ENCODE measurements at places on chromosomes 3 and 15.

- no peaks in the 10 kb centered on the region for H3K27me3 ChIP-seq
- H3K4me3 ChIP-seq = no peak overlapping the region
- no peak for DNase-seq
- H3K27ac ChIP-seq = no peak overlapping the region
- peaks cover 33% of the 10 kb centered on the region for H3K4me1 ChIP-seq
Measured at GRCh38 chr15:44295750-44296431, 7.4 kb downstream of the GOLM2 start.

DNA sequence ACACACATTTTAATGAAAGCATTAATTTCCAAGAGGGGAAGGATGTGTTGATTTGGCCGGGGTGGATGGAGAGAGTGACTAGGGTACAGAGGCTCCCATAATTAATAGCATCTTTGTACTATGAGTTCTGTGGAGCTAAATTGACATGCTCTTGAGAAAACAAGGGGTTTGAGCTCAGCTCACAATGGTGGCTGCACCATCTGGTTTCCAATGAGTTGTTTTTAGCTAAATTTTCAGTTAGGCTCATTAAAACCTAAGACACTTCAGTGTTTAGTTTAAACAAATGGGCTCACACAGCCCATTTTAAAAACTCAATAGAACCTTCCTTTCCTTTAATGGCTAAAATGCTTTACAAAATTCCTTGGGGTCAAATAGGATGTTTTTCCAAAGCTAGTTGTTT, 199.7 kb downstream of the TNIK start:
- H3K36me3 ChIP-seq = peaks cover 8% of the 10 kb centered on the region
- H3K27ac ChIP-seq = no peak overlapping the region
- H3K4me3 ChIP-seq = no peak overlapping the region

DNA sequence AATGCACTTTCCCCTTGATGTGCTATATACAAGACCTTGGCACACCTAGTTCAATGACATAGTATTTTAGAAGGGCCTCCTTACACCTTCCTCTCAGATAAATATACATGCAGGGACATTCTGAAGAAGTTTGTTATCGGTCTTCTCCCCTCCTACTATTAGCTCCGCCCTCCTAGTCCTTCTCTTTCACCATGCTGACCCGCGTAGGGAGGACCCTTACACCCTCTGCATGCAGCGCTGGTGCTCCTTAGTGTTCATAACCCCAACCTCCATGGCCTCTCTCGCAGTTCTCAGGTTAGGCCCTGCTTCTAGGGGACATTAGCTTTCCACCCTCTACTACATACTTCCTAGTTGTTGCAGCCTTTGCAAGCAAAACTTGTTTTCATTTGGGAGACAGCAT, 146.4 kb downstream of the PGPEP1L start:
- no peaks in the 10 kb centered on the region for H3K27me3 ChIP-seq
- DNase-seq = no peak
- no peak overlapping the region for H3K27ac ChIP-seq
- H3K36me3 ChIP-seq = no peaks in the 10 kb centered on the region
- no peak overlapping the region for H3K4me3 ChIP-seq

GRCh38 chr3:37730825-37731224, 130.9 kb upstream of the CTDSPL start:
- no peak for DNase-seq
- H3K4me3 ChIP-seq = no peak overlapping the region
- H3K27ac ChIP-seq = no peak overlapping the region
- no peaks in the 10 kb centered on the region for H3K36me3 ChIP-seq

GRCh38 chr15:39591141-39591895, 10.4 kb downstream of the THBS1 start:
- no peak overlapping the region for H3K4me3 ChIP-seq
- peaks cover 7% of the 10 kb centered on the region for H3K4me1 ChIP-seq
- H3K27ac ChIP-seq = no peak overlapping the region
- peaks cover 7% of the 10 kb centered on the region for H3K27me3 ChIP-seq
- no peak for DNase-seq
- H3K36me3 ChIP-seq = no peaks in the 10 kb centered on the region

GRCh38 chr15:59587085-59587826, 24.3 kb upstream of the GCNT3 start:
- DNase-seq = no peak
- no peaks in the 10 kb centered on the region for H3K27me3 ChIP-seq
- peaks cover 32% of the 10 kb centered on the region for H3K4me1 ChIP-seq
- H3K4me3 ChIP-seq = no peak overlapping the region

DNA sequence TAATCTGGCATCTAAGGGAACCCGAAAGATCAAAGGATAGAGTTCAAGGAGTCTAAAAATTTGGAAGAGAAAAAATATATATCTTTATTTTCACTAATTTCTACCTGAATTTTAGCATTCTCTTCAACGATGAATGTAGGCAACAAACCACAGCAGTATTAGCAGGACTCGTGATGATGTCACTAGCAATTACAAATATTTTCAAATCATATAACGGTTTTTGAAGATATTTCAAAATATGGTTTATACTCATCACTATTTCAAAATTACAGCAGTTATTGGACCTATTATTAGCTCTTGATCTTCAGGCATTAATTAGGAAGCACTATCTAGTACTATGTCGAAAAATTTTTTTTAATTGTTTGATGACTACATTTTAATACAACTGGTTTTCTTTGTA, 27.0 kb upstream of the ANKDD1A start:
- H3K27ac ChIP-seq = no peak overlapping the region
- peaks cover 38% of the 10 kb centered on the region for H3K4me1 ChIP-seq
- no peaks in the 10 kb centered on the region for H3K27me3 ChIP-seq
- H3K36me3 ChIP-seq = no peaks in the 10 kb centered on the region
- DNase-seq = no peak

DNA sequence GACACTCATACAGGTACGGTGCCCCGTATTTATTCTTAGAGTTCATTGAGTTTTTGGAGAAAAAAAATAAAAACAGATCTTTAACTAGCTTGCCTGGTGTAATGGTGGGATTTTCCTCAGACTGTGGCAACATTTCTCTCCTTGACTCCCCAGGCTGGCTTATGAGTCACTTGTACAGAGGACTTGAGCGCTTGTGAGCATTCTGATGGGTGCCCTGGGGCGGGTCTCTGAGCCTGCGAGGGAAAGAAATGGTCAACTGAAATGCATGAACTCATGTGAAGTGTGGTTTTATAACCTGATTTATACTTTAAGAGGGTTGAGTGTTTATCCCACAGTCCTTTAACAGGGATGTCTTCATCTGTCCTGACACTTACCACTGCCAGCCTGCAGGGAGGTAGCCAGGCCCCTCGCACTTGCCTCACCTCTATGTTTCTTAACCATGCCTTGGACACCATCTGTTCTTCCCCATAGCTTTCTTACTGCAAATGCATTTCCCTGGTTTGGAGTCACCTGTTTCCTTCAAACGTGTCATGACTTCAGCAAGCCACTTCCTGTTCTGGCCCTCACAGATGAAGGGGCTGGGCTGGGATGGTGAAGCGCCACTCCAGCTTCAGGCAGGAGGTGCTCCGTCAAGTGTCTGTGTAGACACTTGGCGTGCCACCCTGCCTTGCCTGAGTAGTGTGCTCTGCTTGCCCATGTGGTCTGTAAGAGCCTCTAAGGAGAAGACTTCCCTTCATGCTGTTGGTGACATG, 118.7 kb downstream of the PDE8A start:
- peaks cover 1% of the 10 kb centered on the region for H3K4me1 ChIP-seq
- no peaks in the 10 kb centered on the region for H3K27me3 ChIP-seq
- no peak overlapping the region for H3K4me3 ChIP-seq
- no peak for DNase-seq

- H3K4me1 ChIP-seq = no peaks in the 10 kb centered on the region
- no peak overlapping the region for H3K27ac ChIP-seq
Measured at GRCh38 chr15:45253330-45253729, 1.3 kb downstream of the SLC28A2 start.

GRCh38 chr15:92502930-92503857, 109.5 kb downstream of the ST8SIA2 start:
- DNase-seq = no peak
- H3K27me3 ChIP-seq = peaks cover 26% of the 10 kb centered on the region
- H3K27ac ChIP-seq = no peak overlapping the region
- no peak overlapping the region for H3K4me3 ChIP-seq

DNA sequence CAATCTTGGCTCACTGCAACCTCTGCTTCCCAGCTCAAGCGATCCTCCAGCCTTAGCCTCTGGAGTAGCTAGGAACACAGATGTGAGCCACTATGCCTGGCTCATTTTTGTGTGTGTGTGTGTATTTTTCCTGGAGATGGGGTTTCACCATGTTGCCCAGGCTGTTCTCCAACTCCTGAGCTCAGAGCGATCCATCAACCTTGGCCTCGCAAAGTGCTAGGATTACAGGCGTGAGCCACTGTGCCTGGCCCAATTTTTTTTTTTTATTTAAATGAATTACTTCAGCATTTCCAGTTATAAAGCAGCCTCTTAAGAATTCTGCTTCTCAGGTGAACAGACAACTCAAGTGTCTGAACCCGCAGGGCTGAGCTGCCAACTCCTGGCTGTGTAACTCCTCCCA, 20.1 kb upstream of the ST3GAL6 start:
- DNase-seq = no peak
- no peaks in the 10 kb centered on the region for H3K36me3 ChIP-seq
- no peak overlapping the region for H3K27ac ChIP-seq
- no peak overlapping the region for H3K4me3 ChIP-seq
- no peaks in the 10 kb centered on the region for H3K4me1 ChIP-seq

GRCh38 chr3:99607151-99607550, 31.2 kb upstream of the COL8A1 start:
- no peaks in the 10 kb centered on the region for H3K36me3 ChIP-seq
- no peaks in the 10 kb centered on the region for H3K4me1 ChIP-seq
- H3K4me3 ChIP-seq = no peak overlapping the region
- no peak overlapping the region for H3K27ac ChIP-seq
- no peak for DNase-seq

DNA sequence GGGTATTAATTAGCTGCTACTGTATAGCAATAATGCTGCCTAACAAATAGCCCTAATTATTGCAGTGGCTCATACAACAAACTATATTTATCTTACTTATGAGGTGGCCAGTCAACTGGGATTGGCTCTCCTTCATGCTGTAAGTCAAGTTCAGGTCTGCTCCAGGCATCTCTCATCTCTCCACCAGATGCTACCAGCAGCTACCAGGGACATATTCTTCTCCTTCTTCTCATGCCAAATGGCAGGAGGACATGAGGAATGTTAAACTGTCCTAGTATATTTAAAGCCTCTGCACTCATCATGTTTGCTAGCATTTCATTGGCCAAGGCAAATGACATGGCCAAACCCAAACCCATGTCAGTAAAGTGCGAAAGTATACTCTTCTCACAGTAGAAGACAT, 17.3 kb downstream of the SV2B start:
- H3K27ac ChIP-seq = no peak overlapping the region
- H3K4me1 ChIP-seq = no peaks in the 10 kb centered on the region
- H3K36me3 ChIP-seq = no peaks in the 10 kb centered on the region
- no peak overlapping the region for H3K4me3 ChIP-seq
- no peak for DNase-seq

DNA sequence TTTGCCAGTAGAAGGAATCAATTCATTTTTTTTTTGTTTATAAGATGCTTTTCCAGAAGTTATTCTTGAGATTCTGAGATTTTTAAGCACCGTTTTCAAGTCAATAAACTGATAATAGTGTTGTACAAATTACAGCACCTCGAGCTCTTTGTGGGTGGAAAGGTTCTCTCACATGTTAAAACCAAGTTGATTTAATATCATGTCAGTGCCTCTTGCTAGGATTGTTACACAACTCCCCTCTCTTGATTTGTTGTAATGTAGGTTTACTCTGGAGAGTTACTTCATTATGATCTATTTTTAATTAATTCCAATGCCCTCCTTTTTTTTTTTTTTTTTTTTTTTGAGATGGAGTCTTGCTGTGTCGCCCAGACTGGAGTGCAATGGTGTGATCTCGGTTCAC, 25.8 kb upstream of the UBXN7 start:
- no peak overlapping the region for H3K27ac ChIP-seq
- peaks cover 7% of the 10 kb centered on the region for H3K36me3 ChIP-seq
- H3K27me3 ChIP-seq = no peaks in the 10 kb centered on the region
- peaks cover 14% of the 10 kb centered on the region for H3K4me1 ChIP-seq

DNA sequence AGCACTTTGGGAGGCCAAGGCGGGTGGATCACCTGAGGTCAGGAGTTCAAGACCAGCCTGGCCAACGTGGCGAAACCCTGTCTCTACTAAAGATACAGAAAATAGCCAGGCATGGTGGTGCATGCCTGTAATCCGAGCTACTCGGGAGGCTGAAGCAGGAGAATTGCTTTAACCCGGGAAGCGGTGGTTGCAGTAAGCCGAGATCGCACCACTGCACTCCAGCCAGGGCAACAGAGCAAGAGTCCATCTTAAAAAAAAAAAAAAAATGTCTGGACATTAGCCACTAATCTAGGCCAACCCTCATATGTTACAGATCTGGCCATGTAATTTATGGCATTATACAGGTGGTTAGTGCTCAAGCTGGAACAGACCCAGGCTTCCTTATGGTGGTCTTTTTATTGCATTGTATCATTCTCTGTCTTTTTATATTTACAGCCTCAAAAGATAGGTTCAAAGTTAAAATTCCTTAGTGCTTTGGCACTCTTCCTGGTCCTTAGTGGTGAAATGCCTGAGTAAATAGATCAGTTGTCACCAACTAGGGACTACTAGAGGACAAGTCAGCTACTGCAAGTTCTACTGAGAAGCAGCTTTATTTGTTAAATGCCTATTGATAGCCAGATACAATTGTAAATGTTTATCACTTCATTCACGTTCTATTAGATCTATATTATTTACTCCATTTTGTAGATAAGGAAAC, 16.0 kb downstream of the STARD9 start:
- peaks cover 5% of the 10 kb centered on the region for H3K36me3 ChIP-seq
- H3K27ac ChIP-seq = no peak overlapping the region
- DNase-seq = no peak
- no peak overlapping the region for H3K4me3 ChIP-seq
